Iris pigment epithelial cell (primary cell): ENCODE measurements at places on chromosomes 16 and 17.
A peak's percentile ranks its signal among the peaks of the same experiment; 100 is the strongest.

DNA sequence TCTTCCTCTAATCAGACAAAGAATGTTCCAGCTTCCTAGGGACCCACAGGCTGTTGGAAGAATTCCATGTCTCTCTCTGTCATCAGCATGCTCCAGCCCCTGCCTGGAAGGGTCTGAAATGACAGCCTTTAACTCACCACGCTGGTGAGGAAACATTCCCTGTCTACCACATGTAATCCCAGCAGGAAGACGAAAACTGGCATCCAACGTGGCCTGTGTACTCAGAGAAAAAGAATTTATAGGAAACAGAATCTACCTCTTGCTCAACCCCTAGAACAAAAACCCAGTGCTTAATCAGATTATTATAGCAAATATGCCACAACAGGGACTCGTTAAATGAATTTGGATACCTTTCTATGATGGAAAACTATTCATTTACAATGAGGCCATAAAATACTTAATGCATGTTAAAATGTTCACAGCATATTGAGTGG is 147.3 kb upstream of the FOXF1 start:
- DNase-seq = peak; percentile 92

DNA sequence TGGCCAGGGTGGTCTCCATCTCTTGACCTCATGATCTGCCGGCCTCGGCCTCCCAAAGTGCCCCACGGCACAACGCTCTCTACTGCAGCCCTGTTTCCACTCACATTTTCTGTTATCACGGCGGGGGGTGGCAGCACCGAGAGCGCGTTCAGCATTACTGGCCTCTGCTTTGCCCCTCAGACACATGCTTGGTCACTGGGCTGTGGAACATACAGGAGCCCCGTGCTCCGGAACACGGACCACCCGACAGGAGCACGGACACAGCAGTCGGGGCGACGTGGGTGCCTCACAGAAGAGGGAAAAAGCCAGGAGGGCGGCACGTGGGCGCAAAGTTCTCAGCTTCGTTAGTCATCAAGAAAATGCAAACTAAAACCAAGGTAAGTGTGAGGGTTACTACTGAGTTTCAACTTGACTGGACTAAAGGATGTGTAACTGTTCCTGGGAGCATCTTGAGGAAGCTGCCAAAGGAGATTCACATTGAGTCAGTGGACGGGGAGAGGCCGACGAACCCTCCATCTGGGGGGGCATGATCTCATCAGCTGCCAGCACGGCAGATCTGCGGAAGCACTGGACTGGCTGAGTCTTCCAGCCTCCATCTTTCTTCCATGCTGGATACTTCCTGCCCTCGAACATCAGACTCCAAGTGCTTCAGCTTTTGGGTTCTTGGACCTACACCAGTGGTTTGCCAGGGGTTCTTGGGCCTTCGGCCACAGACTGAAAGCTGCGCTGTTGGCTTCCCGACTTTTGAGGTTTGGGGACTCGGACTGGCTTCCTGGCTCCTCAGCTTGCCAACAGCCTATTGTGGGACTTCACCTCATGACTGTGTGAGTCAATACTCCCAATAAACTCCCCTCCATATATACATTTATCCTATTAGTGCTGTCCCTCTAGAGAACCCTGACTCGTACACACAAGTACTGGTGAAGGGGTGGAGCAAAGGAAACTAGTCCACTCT is 106.8 kb downstream of the ZNF778 start:
- DNase-seq = peak; percentile 96

DNA sequence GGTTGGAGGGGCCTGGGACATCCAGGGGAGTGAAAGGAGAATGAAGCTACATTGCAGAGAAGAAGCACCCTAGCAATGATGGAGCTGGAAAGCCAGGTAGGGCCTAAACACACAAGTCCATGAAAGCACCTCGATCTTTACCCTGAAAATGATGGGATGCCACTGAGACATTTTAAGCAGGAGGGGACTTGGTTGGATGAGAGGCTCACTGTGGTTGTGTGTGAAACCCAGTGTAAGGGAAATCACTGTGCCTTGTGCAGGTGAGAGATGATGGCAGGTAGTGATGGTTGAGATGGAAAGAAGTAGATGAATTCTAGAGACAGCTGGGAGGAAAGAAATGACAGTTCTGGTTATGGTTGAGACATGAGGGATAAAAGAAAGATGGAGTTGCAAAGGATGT is 132.9 kb upstream of the CACNG3 start:
- no peak for DNase-seq

GRCh38 chr16:28846933-28847273 is 755 bp upstream of the TUFM start:
- DNase-seq = no peak

DNA sequence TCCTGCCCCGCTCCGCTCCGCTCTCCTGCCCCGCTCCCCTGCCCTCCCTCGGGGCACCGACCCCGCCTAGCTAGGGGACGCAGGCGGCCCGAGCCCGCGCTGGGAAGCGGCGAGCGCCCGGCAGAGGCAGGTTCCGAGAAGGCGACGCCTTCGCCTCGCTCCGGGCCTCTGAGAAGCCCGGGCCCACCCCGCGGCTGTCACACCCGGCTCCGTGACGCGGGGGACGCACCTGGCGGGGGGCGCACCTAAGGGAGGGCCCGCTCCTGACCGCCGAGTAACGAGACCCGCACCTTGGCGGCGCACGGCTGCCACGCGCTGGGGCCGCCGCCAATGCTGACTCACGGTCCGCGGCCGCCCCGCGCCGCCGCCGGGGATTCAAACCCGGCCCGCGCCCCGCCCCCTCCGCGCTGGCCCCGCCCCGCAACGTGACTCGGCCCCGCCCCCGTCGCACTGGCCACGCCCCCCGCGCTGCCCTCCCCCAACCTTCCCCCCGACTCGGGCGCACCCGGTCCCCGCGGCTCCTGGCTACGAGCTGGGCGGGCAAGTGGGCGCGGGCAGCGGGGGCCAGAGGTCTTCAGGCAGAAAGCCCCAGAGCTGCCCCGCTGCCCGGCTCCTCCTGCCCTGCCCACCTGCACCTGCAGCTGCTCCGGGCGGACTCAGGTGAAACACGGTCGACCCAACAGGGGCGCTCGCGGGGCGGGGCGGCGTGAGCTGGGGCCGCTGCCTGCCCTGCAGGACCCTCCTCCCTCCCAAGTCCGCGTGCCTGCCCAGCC is 27.8 kb downstream of the GNPTG start:
- peak; percentile 54 for DNase-seq

- peak; percentile 28 for DNase-seq
Measured at GRCh38 chr17:41917679-41918313, 955 bp downstream of the ACLY start.

- no peak for DNase-seq
Measured at GRCh38 chr17:37214416-37214815, 161.4 kb upstream of the C17orf78 start.

DNA sequence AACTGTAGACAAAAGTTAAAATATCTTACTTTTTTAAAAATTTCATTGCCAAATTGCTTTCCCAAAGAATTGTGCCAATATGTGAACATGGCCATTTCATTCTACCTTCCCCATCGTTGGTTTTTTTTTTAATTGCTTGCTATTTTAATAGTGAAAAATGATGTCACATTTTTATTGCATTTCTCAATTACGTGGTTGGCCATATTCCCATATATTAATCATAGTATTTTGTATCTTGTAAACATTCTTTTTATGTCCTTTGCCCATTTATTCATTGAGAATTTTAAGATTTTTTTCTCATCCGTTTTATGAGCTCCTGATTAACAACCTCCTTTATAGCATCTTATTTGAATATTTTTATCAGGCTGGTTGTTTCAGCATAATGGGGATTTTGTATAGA is 7.2 kb downstream of the OMG start:
- no peak for DNase-seq

- peak; percentile 79 for DNase-seq
Measured at GRCh38 chr16:87499189-87499486, 6.3 kb upstream of the ZCCHC14 start.

- no peak for DNase-seq
Measured at GRCh38 chr17:5838661-5839300, 231.4 kb upstream of the WSCD1 start.

GRCh38 chr17:56314026-56314425 is 160.8 kb downstream of the ANKFN1 start:
- DNase-seq = peak; percentile 54

GRCh38 chr16:35492225-35492624 is 2032.8 kb downstream of the TP53TG3F start:
- DNase-seq = no peak

- DNase-seq = peak; percentile 86
Measured at GRCh38 chr16:24848065-24848464, 2.3 kb downstream of the SLC5A11 start.

DNA sequence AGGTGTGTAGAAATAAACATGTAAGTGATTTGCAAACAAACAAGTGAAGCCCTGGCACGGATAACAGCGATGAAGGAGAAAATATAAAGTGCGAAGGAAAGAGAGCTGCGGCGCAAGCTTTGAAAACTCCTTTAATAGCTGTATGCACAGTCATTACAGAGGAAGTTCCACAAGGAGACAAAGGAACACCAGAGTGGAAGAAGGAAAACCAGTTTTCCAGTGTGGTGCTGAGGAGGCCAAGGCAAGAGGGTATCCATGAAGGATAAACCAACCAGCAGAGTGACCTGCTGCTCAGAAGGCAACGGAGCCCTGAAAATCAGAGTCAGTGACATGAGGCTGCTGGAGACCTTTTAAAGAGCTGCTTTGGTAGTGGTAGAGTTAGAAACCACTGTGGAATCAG is 24.4 kb downstream of the METTL16 start:
- DNase-seq = no peak

GRCh38 chr17:55778389-55779118 is 27.7 kb downstream of the PCTP start:
- no peak for DNase-seq
